Aorta (tissue), 5 donors: ENCODE measurements at places on chromosomes 7 and 10. TPM values are rescaled to one million over a fixed set of nuclear protein-coding genes. Genes with fewer than 3 reads are reported as not detected.

Gene HOXA9
- 5.8 TPM for total RNA-seq

Gene TUBB8
- not detected for total RNA-seq

Gene PNLIPRP2
- total RNA-seq: not detected

Gene HYAL4
- not detected for total RNA-seq
